ENCODE measurements at places on chromosomes 6 and 20.

DNA sequence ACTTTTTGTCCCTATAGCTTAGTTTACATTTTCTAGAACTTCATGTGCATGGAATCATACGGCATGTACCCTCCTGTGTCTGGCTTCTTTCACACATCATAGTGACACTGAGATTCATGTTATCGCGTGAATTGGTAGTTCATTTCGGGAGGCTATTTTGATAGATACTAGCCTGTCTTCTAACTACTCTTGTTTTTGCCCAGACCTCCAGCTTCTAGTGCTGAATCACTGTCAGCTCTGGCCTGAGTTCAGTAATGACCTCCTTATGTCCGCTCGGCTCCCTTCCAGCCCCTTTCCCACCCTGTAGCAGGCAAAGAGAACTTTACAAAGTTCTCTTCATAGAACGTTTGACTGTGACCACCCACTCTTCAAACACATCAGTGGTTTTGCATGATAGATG is 14.1 kb downstream of the MYBL2 start:
- DNase-seq = no peak

- DNase-seq = no peak
Measured at GRCh38 chr6:157584036-157584435, 203.0 kb downstream of the ZDHHC14 start.

- no peak for DNase-seq
Measured at GRCh38 chr6:6920987-6921313, 186.8 kb upstream of the RREB1 start.

GRCh38 chr6:31922942-31923341 is 4.6 kb upstream of the C2 start:
- DNase-seq = no peak

- DNase-seq = no peak
Measured at GRCh38 chr6:140011537-140011936, 637.1 kb upstream of the CITED2 start.

GRCh38 chr6:131917318-131917717 is 33.9 kb downstream of the CCN2 start:
- no peak for DNase-seq

- no peak for DNase-seq
Measured at GRCh38 chr6:69343851-69344250, 453.0 kb downstream of the LMBRD1 start.
